ENCODE measurements at places on chromosomes 3 and 15. TPM values are rescaled to one million over a fixed set of nuclear protein-coding genes. Genes with fewer than 3 reads are reported as not detected.
A peak's percentile ranks its signal among the peaks of the same experiment; 100 is the strongest.

PLXND1 gene
- 45.5 TPM for total RNA-seq

ZNF385D gene
- 2.3 TPM for total RNA-seq

C3orf33 gene
- 6.6 TPM for total RNA-seq

GOLGA8S gene
- 0.33 TPM for total RNA-seq

SNX22 gene
- total RNA-seq: 2.0 TPM

PAQR9 gene
- total RNA-seq: 15.3 TPM

GPR87 gene
- total RNA-seq: not detected

FOXB1 gene
- not detected for total RNA-seq

VILL gene
- 3.6 TPM for total RNA-seq

RETNLB gene
- not detected for total RNA-seq

DNA sequence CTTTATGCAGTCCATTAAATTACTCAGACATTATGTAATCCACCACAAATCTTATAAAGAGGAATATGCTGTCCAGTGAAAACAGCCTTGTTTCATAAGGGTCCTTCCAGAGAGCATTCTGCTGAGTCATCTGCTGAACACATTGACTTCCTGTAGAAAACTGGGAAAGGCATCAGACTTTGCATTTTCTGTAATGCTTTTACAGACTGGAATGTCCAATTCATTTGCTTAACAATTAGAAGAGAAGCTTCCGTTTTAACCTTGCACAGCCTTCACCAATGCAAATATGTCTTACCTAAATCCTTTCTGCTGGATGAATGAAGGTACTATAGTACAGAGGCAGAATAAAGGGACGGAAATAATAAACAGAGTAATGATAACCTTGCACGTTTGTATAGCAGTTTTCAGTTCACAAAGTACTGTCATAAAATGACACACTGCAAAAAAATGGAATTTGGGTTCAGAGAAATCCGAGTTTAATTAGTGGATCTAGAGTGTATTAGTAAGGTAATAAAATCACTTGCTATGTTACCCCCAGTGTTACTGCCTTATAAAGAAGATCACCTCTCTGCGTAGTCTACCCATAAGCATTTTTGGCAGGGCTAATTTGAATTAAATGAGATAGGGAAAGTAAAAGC, 301.5 kb downstream of the PYDC2 start:
- no peaks in the 10 kb centered on the region for H3K36me3 ChIP-seq
- H3K27me3 ChIP-seq: no peaks in the 10 kb centered on the region
- H3K27ac ChIP-seq: no peak overlapping the region

DNA sequence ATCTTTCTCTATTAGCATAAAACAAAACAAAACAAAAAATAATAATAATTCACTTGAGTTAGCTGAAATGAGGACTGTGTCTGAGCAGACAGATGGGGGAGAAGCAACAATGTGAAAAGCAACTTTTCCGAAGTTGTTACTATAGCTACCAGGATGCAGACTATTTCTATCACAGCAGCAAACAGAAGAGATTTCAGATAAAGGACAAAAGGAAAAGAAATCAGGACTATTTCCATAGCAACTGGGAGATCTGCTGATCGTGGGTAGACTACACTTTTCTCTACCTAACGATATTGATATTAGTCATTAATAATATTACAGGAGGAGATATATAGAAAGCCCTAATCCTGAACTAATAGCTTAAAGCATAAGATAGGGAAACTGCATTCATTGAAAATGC, 321.7 kb downstream of the GABRG3 start:
- no peak for DNase-seq
- H3K27ac ChIP-seq: no peak overlapping the region
- H3K36me3 ChIP-seq: no peaks in the 10 kb centered on the region

DNA sequence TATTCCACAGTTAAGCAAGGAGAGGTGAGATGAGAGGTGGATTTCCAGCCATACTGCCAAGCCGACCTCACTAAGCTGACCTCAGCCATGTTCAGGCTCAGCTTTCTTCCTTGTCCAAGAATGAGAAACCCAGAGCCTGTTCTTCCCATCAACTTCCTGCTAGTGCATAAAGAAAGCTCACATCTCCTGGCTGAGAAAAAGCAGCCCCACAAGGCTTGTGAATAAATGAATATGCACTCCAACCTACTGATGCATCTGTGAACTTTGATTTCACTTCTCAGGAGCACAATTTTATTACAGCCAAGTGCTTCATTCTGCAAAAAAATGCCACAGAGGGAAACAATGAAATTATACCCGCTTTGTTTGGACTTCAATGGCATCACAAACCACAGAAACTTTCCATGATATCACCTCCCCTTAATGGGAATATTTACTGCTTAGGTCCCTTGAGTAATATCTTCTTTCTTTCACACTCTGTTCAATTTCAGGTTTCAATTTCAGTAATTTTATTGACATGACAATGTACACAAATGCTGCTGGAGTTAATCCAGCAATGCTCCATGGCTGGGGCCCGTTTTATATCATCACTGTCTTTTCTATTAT, 437.0 kb upstream of the PPP2R3A start:
- H3K4me3 ChIP-seq: no peak overlapping the region
- no peaks in the 10 kb centered on the region for H3K4me1 ChIP-seq
- H3K27ac ChIP-seq: no peak overlapping the region
- peaks cover 21% of the 10 kb centered on the region for H3K27me3 ChIP-seq
- no peaks in the 10 kb centered on the region for H3K36me3 ChIP-seq

DNA sequence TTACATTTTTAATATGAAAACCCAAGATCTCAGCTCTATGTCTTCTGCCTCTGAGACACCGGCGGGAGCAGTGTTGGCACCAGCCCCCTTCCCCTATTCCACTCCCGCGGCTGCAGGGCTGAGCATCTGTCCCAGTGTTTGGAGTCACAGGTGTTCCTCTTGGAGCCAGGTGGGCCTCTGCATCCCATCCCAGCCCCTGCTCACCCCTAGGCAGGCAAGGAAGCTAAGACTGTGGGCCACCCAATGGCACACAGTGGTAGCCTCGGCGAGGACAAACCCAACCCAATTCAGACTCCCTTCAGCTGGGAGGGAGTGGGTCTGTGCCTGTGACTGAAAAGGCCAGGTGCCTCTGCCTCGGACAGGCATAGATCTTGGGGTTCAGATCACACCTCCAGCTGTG, 3.1 kb downstream of the CHST13 start:
- H3K4me1 ChIP-seq: peaks cover 40% of the 10 kb centered on the region
- no peak overlapping the region for H3K27ac ChIP-seq
- H3K4me3 ChIP-seq: no peak overlapping the region
- no peaks in the 10 kb centered on the region for H3K36me3 ChIP-seq
- no peak for DNase-seq

DNA sequence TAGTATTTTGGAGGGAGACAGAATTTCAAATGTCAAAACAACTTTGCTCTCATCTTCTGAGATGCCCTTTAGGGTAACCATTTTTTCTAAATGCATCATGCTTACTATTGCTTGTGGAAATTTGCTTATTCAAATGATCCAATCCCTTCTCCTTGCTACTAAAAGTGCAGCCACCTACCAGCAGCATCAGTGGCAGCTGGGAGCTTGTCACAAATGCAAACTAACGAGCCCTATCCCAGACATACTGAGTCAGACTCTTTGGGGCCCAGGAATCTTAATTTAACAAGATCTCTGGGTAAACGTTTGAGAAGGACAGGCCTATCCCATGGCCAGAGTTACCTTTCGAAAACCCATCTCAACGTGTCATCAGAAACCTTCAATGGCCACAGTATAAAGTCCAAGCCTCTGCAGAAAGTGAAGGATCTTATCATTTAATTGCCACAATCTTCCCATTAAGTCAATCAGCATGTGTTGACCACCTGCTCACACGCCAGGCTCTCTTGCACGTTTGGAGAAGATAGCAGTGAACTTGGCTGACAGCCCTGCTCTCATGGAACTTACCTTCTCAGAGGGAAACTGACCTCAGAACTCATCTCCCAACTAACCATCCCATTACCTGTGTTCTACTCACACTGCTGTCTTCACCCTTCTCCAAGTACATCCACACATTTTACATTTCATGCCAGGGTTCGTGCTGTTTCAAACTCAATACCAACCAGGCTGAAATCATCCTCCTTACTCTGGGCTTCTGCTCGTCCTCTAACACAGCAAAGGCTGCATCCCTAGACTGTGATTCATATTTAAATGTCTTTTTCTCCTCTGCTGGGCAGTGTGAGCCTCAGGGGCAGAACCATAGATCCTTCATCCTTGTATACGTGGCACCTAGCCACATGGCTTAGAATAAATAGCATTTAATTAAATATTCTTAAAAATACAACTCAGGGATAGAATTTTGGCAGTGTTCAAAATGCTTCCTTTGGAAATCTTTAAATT, 24.8 kb upstream of the VGLL4 start:
- no peaks in the 10 kb centered on the region for H3K27me3 ChIP-seq
- H3K36me3 ChIP-seq: no peaks in the 10 kb centered on the region
- H3K4me1 ChIP-seq: peaks cover 24% of the 10 kb centered on the region
- H3K27ac ChIP-seq: no peak overlapping the region

DNA sequence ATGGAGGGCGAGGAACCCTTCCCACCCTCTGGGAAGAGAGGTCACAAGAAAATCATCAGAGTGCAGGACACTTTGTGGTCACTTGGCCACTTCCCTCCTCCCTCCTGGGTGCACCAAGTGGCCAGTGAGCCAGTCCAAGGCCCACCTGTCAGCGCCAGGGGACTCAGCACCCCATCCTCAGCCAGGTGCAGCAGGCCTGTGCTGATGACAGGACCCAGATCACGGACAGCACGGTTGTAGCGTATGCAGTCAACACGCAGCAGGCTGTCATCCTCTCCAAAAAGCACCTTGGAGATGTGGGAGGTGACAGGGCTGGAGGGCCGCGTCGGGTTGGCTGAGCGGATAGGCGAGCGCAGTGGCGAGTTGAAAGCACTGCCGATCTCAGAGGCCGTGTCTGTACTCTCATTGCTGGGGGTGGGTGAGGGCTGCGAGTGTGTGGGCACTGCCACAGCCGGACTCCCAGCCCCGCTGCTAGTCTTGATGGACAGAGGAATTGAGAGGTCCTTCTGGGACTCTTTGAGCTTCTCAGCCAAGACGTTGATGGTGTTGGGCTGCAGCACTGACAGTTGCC, 41.5 kb downstream of the SEMA3G start:
- peaks cover 29% of the 10 kb centered on the region for H3K4me1 ChIP-seq
- no peak overlapping the region for H3K4me3 ChIP-seq
- H3K27ac ChIP-seq: no peak overlapping the region
- no peaks in the 10 kb centered on the region for H3K27me3 ChIP-seq
- peaks cover 78% of the 10 kb centered on the region for H3K36me3 ChIP-seq

- no peak for DNase-seq
- H3K4me1 ChIP-seq: no peaks in the 10 kb centered on the region
- H3K4me3 ChIP-seq: no peak overlapping the region
- H3K27ac ChIP-seq: no peak overlapping the region
These were observed 113.5 kb downstream of the CNTN4 start for GRCh38 chr3:2212206-2212605.

DNA sequence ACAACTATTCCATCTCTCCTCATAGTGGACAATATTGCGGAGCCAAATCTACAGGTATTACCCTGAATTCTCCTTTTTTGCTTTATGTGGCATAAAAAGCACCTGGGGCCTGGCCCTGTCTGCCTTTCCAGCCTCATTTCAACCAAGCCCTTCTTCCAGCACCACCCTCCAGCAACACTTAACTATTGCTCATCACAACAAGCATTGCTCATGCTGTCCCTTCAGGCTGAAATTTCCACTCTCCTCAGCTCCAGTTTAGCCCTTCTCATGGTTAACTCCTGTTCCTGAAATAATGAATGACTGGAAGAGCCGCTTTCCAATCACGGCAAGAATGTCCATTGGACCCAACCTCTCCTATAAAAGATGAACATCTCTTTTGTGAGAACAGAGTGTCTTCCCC, 107.4 kb downstream of the P2RY1 start:
- no peak for DNase-seq
- no peak overlapping the region for H3K4me3 ChIP-seq
- no peaks in the 10 kb centered on the region for H3K36me3 ChIP-seq
- H3K27me3 ChIP-seq: no peaks in the 10 kb centered on the region
- peaks cover 5% of the 10 kb centered on the region for H3K4me1 ChIP-seq
- no peak overlapping the region for H3K27ac ChIP-seq

- H3K27ac ChIP-seq: no peak overlapping the region
- no peaks in the 10 kb centered on the region for H3K36me3 ChIP-seq
- no peak overlapping the region for H3K4me3 ChIP-seq
- DNase-seq: no peak
- no peaks in the 10 kb centered on the region for H3K27me3 ChIP-seq
- peaks cover 11% of the 10 kb centered on the region for H3K4me1 ChIP-seq
These were observed 4.6 kb upstream of the CX3CR1 start for GRCh38 chr3:39284457-39284881.

GRCh38 chr3:94616833-94617232, 554.0 kb downstream of the NSUN3 start:
- H3K36me3 ChIP-seq: no peaks in the 10 kb centered on the region
- DNase-seq: no peak
- H3K4me1 ChIP-seq: no peaks in the 10 kb centered on the region
- H3K27ac ChIP-seq: no peak overlapping the region
- H3K4me3 ChIP-seq: no peak overlapping the region

- H3K4me3 ChIP-seq: no peak overlapping the region
- no peak for DNase-seq
- H3K36me3 ChIP-seq: no peaks in the 10 kb centered on the region
- H3K27me3 ChIP-seq: no peaks in the 10 kb centered on the region
These were observed 15.1 kb downstream of the XXYLT1 start for GRCh38 chr3:195255571-195256501.

DNA sequence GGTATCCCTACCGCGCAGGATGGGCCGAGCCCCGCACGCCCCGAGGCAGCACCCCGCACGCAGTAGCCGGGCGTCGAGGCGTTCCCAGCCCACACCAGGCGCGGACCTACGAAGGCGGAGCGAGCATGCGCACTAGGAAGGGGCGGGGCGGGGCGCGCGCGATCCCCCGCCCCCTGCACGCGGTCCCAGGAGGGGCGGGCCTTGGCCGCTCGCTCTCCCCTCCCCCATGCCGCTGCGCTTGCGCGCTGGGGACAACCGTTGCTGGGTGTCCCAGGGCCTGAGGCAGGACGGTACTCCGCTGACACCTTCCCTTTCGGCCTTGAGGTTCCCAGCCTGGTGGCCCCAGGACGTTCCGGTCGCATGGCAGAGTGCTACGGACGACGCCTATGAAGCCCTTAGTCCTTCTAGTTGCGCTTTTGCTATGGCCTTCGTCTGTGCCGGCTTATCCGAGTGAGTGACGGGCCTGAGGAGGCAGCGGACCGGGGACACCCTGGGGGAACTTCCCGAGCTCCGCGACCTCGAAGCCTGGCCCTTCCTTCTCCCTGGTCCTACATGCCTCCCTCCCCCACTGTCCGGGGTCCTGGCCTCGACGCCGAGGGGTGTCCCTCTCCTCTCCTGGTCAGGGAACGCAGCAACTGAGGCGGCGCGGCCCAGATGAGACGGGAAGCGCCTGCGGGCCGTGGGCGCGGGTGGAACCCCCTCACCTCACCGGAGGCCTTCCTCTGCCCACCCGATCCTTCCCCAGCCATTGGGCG, at the start of gene SPESP1:
Gene SPESP1 (plus strand): TSS at position 258 of the 755 bp plus-strand sequence. CDS start 129 bp downstream, at position 387.
- H3K27me3 ChIP-seq: peaks cover 13% of the 10 kb centered on the region
- H3K4me1 ChIP-seq: no peaks in the 10 kb centered on the region
- H3K27ac ChIP-seq: no peak within 1 kb of the TSS
- peak; percentile 60 for DNase-seq

DNA sequence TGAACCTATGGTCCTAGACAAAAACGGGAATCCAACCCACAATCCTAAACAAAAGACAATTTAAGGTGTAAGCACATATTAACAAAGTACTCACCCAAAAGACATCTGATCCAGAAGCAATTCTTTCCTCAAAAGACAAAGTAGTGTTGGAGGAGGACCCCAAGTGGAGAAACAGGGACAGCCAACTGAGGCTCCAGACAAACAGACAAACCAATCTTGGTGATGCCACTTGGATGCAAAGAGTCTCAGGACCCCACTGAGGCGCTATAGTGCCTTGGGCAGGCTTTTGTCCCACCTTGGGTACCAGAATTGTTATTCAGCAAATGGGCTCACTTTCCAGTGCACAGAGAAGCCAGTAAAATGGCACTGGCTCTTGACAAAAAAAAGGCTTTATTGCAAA, 613.8 kb downstream of the DIPK2A start:
- no peaks in the 10 kb centered on the region for H3K4me1 ChIP-seq
- no peaks in the 10 kb centered on the region for H3K27me3 ChIP-seq
- no peak overlapping the region for H3K27ac ChIP-seq
- H3K36me3 ChIP-seq: no peaks in the 10 kb centered on the region
- no peak for DNase-seq

Measured in left ventricle myocardium inferior (tissue), 1 donor.